ENCODE measurements at places on chromosomes 3 and 15.

- DNase-seq: peak; percentile 26
Observed at GRCh38 chr15:66852064-66852905, 150.2 kb downstream of the SMAD6 start.

DNA sequence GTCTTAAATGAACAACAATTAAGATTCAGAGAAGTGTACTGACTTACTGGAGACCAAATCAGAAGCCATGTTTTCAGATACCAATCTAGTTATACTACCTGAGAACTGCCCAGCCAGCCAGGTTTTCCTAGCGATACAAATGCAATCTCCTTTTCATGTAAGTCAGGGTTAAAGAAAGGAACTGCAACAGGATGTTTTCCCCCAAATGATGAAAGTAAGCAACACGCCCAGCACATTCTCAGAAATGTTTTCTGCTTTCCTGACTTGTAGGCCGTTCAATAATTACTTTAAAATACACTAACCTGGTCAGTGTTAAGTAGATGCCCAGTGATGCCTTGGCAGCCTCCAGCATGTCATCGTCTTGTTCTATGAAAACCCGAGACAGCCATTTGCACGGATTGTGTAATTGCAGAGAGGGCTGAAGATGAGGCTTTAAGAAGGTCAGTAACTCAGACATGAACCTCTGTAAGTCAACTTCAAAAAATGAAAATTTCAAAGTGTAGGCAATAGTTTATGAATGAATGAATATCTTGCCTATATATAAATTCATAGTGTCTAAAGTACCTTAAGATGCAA lies 30.3 kb downstream of the LINS1 start:
- DNase-seq: no peak

- DNase-seq: no peak
Observed at GRCh38 chr15:40259021-40259420, 20.2 kb downstream of the PAK6 start.

DNA sequence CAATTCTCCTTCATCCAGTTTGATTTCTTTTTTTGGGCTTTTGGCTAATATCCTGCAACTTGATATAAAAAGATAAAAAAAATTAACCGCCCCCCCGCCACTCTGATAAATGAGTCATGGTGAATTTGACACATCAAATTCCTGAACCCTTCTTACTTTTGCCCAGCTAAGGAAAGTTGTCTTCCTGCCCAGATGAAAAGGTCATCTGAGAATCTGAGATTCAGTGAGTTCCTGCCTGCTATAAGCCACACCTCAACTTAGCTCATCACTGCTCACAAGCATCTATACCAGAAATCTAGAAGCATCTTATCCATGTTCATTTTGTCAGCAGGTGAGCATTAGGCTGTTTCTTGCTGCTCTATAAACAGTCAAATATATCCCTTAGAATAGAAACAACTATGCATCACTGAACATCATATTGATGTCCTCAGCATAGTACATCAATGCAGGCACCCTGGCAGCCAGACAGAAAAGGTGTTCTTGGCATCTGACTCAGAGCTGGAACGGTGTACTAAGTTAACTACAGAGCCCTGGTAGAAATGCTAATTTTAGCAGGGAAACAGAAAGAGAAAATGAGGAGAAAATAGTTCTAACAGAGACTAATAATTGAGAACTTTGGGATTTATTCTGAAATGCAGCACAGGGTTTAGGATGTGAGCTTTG lies 77.1 kb downstream of the SEMA6D start:
- DNase-seq: no peak

DNA sequence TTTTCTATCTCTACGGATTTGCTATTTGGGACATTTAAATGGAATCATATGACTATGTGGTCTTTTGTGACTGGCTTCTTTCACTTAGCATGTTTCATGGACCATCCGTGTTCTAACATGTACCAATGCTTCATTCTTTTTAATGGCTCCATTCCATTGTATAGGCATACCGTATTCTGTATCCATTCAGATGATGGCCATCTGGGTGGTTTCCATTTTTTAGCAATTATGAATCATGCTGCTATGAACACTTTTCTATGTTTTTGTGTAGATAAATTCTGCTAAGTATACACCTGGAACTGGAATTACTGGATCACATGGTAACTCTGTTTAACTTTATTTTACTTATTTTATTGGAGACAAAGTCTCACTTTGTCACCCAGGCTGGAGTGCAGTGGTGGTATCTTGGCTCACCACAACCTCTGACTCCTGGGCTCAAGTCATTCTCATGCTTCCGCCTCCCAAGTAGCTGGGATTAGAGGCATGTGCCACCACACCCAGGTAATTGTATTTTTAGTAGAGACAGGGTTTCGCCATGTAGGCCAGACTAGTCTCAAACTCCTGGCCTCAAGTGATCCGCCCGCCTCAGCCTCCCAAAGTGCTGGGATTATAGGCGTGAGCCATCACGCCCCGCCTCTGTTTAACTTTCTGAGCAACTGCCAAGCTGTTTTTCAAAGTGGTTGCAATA lies 13.4 kb downstream of the UBP1 start:
- no peak for DNase-seq

DNA sequence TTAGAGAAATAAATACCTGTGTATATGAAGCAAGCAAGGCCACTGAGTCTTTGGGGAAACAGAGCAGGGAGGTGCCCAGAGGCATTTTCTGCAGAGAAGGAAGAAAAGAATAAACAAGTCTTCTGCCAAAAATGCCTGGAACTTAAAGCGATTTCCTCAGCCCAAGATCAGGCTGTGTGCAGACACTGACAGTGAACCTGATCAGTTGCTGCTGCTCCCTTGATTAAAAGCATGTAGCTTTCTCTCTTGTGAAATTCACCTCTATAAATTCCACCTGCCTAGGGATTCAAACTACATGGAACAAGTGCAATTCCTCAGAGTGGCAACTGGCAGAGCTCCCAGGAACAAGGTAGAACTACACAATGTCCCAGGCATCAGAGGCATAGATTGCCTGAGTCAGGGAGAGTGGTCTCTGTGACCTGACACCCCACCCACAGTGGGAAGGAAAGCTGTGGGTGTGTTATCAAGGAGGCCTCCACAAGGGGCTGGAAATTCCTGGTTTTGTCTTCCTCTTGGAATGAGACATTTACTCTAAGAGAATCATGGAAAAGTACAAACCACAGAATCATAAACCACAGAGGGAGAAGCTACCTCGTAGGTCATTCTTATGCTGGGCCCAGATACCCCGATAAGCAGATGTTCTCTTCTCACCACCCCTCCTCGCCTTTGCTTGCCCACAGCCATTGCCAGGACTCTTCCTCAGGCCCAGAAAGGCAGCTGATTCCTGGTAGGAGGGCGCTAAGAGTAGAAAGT lies 1.8 kb upstream of the ZBTB38 start:
- no peak for DNase-seq

DNA sequence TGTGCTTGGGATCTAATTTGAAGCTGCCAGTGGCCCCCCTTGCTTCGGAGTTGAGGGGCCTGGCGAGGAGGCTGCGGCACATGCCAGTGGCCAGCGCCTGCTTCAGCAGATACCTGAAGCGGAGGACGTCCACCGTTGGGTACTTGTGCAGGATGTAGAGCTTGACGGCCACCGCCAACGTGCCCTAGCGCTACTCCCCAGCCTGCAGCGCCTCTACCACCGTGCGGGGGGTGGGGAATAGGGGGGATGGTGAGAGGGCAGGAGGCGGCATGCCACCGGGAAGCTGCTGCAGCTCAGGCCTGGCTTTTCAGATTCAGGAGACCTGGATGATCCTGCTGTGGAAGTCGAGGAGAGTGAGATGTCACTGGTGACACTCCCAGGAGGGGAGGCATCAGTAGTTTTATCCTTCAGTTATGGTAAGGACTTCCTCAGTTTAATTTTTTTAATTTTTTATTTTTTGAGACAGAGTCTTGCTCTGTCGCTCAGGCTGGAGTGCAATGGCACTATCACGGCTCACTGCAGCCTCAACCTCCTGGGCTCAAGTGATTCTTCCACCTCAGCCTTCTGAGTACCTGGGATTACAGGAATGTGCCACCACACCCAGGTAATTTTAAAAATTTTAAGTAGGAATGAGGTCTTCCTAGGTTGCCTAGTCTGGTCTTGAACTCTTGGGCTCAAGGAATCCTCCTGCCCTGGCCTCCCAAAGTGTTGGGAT lies 150.6 kb upstream of the FRMD4B start:
- no peak for DNase-seq

DNA sequence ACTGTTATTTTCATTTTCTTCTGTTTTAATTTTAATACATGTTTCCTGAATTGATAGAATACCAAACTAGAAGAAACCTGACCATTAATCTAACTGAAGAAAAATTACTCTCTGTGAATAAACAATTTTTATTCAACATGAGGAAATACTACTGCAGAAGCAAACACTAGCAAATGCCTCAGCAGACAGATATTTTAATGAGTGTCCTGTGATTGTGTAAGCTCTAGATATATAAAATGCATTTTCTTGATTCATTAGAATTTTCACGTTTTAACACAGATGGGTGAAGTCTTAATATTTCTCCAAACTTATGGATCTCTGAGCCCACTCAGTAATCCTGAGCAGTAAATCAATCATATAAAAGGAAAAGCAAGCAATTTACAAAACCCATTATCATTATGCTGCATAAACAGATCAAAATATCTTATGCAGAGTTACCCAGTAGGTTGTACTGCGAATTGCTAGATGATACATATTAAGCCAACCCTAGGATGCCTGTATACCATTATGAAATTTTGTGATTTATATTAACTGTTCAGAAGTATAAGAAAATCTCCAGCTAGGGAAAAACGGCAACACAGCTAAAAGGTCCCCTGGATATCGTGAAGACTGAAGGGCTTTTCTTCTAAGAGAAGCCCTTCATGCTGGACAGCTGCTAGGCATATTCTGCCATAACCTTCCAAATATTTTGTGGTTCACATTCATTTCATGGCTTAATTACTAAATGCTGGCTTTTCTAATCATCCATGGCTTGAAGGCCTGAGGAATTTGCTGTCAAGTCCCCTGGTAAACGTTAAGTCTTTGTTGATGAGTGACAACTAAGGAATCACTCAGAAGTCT lies 157.7 kb upstream of the TGFBR2 start:
- DNase-seq: no peak

DNA sequence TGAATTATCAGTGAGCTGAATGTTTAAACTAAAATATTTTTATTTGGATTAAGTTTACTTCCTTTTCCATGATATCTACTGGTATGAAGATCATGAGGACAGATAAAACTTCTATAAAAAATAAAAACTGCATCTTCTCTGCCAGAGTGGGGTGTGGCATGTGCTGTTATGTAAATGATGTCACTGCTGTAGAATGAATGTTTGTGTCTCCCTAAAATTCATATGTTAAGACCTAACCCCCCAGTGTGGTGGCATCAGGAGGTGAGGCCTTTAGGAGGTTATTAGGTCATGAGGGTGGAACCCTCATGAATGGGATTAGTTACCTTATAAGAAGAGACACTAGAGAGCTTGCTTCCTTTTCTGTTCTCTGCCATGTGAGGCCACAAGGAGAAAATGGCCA lies 178.7 kb upstream of the DPH6 start:
- DNase-seq: no peak

DNA sequence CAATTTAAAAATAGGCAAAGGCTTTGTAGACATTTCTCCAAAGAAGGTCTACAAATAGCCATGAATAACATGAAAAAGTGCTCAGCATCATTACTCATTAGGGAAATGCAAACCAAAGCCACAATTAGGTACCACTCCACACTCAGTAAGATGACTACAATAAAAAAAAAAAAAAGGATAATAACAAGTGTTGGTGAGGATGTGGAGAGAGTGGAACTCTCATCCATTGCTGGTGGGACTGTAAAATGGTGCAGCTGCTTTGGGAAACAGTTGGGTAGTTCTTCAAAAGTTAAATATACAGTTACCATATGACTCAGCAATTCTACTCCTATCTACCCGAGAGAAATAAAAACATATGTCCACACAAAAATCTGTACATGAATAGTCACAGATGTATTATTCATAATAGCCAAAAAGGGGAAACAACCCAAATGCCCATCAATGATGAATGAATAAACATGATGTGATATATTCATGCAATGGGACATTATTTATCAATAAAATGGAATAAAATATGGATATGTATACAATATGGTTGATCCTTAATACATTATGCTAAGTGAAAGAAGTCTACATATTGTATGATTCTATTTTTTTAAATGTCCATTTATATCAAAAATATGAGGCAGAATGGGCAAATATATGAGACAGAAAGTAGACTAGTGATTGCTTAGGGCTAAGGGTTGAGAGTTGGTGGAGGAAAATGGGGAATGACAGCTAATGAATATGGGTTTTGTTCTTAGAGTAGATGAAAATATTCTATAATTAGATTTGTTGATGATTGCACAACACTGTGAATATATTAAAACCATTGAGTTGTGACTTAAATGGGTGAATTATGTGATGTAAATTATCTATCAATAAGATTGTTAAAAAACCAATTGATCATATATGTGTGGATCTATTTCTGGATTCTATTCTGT lies 66.1 kb upstream of the SMAD3 start:
- DNase-seq: no peak

DNA sequence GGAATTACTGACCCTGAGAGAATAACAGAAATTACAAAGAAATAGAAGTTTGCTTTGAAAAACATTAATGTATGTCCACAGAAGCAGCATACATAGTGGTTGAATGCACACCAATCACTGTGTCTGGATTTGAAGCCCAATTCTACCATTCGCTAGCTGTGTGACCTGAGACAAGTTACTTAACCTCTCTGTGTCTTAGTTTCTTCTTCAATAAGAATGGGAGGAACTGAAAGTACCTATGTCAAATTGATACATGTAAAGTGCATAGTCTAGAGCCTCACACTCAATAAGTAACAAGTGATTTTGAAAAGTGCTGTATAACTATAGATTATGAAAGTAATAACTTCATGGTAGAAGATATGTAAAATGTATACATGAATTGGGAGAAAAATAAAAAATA lies 457.8 kb downstream of the FOXP1 start:
- DNase-seq: no peak

GRCh38 chr3:140910860-140911259 lies 30.8 kb upstream of the SLC25A36 start:
- DNase-seq: peak; percentile 41

- no peak for DNase-seq
Observed at GRCh38 chr15:80076321-80077318, 17.1 kb downstream of the ZFAND6 start.

- no peak for DNase-seq
Observed at GRCh38 chr3:156108616-156109015, 11.8 kb upstream of the KCNAB1 start.

- DNase-seq: no peak
Observed at GRCh38 chr15:29534378-29534777, 264.8 kb upstream of the NSMCE3 start.

DNA sequence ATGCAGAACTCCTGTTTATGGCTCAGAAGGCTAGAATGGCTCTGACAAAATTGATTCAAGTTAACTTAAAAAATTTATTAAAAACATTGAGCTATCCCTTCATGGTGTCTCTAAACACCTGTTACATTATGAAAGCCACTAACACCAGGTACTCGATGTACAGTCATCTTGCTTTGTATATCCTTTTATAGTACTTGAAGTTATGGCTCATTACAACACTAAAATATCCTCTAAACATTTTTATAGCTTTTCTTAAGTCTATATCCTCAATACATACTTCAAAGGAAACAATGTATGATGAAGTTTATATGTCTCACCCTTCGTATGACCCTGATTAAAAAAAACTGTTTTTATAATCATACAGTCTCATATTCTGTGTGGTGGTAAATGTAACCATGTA lies 38.2 kb downstream of the SLITRK3 start:
- DNase-seq: no peak

Data from D341Med (cell line).